ENCODE measurements at places on chromosomes 7 and 10.
A peak's percentile ranks its signal among the peaks of the same experiment; 100 is the strongest.

DNA sequence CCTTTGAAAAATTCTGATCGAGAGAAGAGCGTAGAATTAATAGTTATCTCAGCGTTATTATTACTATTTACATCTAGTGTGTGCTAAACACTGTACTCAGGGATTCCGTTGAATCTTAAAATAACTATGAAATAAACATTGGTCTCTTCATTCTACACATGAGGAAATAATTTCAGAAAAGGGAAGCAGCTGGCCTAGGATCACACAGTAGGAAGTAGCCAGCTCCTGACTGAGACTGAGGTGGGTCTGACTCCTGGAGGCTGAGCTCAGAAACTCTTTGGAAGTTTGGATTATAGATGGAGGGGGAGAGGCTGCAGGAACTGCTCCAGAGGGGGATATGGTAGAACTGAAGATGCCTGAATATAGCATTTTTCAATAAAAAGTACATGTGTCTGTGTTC, 183.9 kb upstream of the WDR11 start:
- DNase-seq: no peak

DNA sequence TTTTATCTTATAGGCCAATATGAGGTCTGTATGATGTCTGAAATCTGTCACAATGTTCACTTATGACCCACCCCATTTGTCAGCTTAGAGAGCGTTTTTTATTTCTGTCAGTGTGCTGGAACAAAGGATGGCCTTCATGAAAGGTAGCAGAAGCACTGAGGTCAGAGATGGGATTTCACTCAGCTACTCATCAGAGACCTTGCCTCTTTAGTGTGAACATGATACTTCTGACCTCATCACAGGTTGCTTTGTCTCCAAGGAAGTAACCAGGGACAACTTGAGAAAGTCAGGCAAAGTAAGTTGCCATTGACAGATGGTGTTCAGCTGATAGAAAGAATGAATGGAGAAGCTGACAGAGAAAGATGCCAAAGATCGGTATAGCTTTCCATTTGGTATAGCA, 16.3 kb downstream of the YAE1 start:
- DNase-seq: no peak

GRCh38 chr7:107372298-107372697, 97.6 kb upstream of the GPR22 start:
- DNase-seq: no peak

GRCh38 chr7:16550671-16551070, 24.0 kb downstream of the LRRC72 start:
- no peak for DNase-seq

DNA sequence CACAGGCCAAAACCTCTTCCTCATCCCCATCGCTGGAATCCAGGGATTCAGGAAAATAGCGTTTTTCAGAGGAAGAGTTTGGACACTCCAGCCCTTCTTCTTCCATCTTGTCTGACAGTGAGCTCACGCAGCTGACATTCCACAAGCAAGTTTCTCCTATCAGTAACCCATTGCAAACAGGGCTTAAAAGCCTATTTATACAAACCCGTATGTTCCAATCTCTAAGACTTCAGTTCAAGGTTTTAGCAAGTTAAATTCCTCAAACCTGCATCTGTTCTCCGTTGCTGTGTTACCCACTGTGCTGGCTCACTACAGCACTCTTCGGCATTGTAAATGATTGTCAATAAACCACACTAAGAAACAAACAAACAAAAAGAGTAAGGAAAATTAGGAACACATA, 373 bp downstream of the DHX32 start:
- no peak for DNase-seq

DNA sequence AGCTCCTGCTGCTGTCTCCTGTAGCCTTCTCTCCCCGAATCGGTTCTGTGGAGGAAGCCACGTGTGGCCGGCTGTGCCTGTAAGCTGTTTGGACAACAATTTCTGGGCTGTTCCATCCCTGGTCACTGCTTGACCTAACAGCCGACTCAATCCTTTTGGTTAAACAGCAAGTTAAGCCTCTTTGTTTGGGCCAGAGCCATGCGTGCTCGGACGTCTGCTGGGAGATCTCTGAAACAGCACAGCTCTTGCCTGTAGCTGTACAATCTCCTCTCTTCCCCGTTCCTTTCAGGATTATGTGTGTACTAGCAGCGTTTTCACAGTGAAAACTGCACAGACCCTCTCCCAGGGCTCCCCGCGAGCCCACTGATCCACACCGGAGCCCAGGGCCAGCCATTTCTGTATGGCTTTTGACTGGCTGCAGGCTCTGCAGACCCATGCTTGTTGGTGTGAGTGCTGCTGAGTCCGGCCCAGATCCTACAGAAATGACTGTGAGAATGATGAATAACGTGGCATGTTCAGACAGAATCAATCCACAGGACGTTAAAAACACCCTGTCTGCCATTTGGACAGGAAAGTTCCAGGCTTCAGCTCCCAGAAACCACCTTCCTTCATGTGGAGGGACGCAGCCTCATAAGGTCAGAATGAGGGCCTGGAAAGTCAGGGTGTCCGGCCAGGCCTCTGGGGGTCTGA, 428.6 kb upstream of the ADARB2 start:
- DNase-seq: no peak

DNA sequence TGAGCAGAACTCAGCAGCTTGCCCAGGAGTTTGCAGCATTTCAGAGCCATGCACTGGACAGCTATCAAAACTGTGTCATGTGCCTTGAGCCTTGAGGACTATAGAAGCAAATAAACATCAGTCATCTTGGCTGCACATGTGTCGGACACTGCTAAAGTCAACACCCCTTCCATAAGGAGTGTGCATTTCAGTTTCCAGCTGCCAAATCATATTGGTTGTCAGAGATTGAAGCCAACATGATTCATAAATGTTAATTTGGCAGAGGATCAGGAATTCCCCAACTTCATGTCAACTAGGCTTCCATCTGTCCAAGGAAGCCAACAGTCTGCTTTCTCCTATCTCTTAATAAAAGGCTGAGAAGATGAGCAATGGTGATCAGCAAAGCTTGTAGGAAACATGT, 32.8 kb downstream of the SLC16A12 start:
- DNase-seq: no peak

- no peak for DNase-seq
These were observed 334.3 kb downstream of the CACNA2D1 start for GRCh38 chr7:82109288-82109687.

GRCh38 chr10:78472551-78472890, 438.9 kb downstream of the RPS24 start:
- peak; percentile 21 for DNase-seq

DNA sequence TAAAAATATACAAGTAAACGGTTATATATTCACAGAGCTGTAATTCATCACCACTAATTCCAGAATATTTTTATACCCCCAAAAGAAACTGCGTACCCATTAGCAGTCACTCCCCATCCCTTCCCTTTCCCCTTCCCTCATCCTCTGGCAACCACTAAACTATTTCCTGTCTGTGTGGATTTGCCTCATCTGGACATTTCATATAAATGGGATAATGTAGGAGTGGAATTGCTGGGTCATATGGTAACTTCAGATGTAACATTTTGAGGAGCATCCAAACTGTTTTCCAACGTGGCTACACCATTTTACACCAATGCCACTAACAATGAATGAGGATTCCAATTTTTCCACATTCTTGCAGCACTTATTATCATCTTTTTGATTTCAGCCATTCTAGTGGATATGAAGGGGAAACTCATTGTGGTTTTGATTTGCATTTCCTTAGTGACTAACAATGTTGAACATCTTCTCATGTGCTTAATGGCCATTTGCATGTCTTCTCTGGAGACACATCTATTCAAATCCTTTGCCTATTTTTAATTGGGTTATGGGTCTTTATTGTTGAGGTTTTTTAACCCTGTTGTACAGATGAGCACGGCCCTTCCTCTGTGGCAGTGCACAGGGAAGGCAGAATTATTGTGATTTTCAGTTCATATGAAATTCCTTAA, 79.2 kb downstream of the RBM20 start:
- no peak for DNase-seq

GRCh38 chr10:54728511-54728910, 72.5 kb downstream of the PCDH15 start:
- no peak for DNase-seq

DNA sequence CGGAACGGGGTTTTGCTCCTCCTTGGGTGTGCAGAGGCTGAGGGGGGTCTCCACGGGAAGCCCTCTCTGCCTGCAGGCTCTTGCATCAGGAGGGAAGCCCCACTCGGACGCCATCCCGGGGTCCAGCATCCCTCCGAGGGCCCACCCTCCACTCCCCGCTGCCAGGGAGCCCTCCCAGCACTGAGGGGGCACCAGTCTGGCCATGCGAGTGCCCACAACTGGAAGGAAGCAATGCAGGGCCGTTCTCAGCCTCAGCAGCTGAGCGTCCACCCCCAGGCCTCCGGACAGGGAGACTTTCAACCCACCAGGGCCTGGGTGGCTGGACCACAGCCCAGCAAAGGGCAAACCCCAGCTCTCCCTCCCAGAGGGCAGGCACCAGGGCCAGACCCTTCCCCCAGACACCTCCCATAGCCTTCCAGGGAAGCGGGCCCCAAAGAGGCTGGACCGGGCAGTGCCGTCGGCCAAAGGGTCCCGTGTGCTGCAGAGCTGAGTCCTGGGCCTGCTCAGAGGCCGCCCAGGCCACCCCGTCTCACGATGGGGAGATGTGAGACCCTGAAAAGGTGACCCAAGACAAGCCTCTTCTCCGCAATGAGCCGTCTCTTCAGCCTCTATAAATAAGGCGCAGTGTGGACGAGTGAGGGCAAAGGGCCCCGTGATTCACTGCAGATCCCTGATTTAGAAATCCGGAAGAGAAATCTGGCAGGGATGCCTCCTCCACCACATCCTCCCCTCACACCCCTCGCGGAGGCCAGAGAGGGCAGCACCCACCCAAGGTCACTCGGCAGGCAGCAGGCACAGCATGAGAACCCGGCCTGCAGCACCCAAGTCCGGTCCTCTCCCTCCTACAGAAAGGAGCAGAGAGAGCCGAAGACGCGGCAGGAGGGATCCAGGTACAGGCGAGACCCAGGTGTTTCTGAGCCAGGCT, 81.9 kb upstream of the DNAAF5 start:
- DNase-seq: no peak

- DNase-seq: no peak
These were observed 146.5 kb upstream of the WNT16 start for GRCh38 chr7:121182281-121182680.

GRCh38 chr7:18905316-18905943, 212.0 kb downstream of the TWIST1 start:
- no peak for DNase-seq

DNA sequence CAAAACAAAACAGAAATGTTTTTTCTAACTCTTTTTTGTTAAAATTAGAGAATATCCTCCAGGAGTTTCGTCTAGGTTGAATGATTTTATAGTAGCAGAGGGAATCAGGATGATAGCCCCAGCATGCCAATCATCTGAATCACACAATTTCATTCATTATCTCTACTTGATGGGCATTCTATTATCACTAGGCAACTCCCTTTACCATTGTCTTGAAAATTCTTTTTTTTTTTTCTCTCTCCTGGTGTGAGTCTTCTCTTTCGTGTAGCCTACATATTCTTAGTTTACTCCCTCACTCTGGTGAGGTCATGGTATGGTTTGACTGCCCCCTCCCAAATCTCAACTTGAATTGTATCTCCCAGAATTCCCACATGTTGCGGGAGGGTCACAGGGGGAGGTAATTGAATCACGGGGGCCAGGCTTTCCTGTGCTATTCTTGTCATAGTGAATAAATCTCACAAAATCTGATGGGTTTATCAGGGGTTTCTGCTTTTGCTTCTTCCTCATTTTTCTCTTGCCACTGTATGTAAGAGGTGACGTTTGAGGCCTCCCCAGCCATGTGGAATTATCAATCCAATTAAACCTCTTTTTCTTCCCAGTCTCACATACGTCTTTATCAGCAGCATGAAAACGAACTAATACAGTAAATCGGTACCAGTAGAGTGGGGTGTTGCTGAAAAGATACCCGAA, 105.0 kb downstream of the OTUD1 start:
- no peak for DNase-seq

DNA sequence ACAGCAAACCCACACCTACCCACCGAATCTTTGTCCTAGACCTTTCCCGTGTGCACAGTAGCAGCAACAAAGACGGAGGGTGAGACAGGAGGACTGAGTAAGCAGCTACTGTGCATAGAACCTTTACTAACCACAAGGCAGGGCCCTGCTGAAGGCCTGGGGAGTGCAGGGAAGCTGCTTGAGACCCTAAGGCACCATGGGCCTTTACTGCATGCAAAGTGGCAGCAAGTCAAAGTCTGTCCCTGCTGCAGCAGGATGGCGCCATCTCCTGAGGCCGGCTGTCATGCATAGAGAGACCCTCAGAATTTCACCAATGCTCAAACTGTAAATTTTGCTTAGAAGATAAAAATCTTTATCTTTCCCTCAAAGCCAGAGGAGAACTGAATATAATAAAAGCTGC, 610.5 kb downstream of the ACTR3B start:
- no peak for DNase-seq

Measured in midbrain (tissue), 1 donor.